ENCODE measurements at places on chromosomes 1 and 21.

DNA sequence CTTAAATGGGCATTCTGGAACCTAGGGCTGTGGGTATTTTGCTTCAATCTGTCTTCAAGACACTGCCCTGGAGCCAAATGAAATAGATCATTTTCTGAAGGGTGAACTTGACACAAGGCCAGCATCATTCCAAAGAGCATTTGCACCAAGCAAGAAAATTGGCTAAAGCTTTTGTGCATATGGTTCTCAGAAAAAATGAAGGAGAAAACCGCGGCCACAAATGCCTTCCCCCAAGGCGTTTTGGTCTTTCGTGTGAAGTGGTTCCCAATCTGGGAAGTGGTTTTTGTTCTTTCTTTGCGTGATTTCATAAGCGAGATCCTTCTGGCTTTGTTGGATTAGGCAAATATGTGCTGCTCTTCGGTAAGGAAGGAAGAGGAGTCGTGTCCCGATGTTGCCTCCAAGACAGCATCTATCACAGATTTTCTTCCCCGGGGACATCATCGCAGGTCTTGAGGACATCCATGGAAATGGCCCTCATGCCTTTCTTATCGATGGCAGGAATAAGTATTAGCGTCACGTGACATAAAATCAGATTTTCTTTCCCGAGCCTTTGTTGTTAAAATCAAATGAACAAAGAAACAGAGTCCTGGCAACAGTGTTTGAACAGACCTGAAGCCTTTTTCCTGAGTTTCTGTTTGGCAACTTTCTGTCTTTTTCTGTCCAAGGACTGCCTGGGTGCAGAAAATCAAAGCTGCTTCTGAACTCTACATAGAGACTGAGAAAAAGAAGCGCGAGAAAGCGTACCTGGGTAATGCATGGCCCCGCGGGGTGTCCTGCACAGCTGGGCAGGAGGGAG is 31.0 kb downstream of the ATP5PO start:
- no peak overlapping the region for H3K27ac ChIP-seq
- DNase-seq: no peak
- H3K4me3 ChIP-seq: no peak overlapping the region
- no peaks in the 10 kb centered on the region for H3K36me3 ChIP-seq

DNA sequence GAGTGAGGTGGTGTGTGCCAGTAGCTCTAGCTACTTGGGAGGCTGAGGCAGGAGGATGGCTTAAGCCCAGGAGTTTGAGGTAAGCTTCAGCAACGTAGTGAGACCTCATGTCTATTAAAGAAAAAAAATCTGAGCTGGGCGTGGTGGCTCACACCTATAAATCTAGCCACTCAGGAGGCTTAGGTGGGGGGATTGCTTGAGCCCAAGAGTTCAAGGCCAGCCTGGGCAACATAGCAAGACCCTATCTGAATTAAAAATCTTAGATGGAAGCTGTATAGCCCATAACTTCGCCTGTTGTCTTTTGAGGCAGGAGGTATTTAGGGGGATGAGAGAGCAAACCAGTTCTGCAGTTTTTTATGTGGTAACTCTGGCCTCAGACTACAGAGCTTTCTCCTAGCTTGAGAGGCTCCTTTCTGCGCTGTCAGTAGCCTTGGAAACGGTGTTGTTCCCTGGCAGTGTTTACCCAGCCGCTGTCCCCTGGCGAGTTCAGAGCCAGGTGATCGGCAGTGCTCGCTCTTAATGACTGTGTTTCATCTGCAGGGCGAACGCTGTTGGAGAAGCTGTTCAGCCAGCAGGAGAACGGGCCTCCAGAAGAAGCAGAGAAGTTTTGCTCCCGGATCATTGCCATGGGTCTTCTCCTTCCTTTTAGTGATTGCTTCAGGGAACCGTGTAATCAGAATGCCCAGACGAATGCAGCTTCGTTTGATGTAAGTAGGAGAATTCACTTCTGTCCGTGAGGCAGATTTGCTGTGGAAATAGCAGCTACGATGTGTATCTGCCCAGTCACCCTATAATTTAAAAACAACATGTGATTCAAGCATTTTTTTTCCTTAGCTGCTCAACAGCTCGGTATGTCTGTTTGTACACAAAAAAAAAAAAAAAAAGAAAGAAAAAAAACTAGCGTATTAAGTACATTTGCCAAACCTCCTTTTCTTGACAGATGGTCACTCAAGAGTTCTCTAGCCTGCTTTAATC is 31.2 kb downstream of the FMN2 start:
- no peaks in the 10 kb centered on the region for H3K27me3 ChIP-seq
- H3K27ac ChIP-seq: no peak overlapping the region
- DNase-seq: no peak
- no peak overlapping the region for H3K4me3 ChIP-seq
- no peaks in the 10 kb centered on the region for H3K36me3 ChIP-seq
- no peaks in the 10 kb centered on the region for H3K4me1 ChIP-seq

GRCh38 chr1:10014016-10014415 is 17.0 kb downstream of the RBP7 start:
- no peaks in the 10 kb centered on the region for H3K36me3 ChIP-seq
- no peak overlapping the region for H3K4me3 ChIP-seq
- peaks cover 7% of the 10 kb centered on the region for H3K4me1 ChIP-seq
- no peaks in the 10 kb centered on the region for H3K27me3 ChIP-seq
- DNase-seq: no peak
- no peak overlapping the region for H3K27ac ChIP-seq

DNA sequence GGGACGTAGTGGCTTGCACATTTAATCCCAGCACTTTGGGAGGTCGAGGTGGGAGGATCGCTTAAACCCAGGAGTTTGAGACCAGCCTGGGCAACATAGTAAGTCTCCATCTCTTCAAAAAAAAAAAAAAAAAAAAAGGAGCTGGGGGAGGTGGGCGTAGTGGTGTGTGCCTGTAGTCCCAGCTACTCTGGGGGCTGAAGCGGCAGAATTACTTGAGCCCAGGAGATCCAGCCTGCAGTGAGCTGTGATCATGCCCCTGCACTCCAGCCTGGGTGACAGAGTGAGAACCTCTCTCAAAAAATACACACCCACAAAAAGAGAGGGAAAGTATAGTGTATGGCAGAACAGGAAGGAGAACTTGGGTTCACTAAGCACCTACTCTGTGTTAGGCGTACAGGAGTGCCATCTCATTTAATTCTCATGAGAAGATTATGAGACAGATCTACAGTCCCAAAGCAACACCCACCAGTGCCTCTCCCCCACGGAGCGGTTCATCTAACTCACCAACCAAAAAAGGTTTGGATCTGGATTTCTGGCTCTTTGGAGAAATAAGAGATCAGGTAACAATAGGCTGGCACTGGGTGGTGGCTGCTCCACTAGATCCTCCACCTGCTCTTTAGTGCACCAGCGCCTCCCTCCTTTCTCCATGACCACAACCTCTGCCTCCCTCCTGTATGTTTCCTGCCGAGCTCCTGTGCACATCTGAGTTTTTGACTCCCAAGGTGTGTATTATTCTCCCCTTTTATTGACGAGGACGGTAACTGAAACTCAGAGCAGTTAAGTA is 1.4 kb upstream of the TRAF5 start:
- no peak overlapping the region for H3K4me3 ChIP-seq
- no peaks in the 10 kb centered on the region for H3K27me3 ChIP-seq
- H3K36me3 ChIP-seq: no peaks in the 10 kb centered on the region

- H3K27ac ChIP-seq: no peak overlapping the region
- no peaks in the 10 kb centered on the region for H3K36me3 ChIP-seq
- H3K4me3 ChIP-seq: no peak overlapping the region
These were observed 80.3 kb downstream of the GLIS1 start for GRCh38 chr1:53658489-53659230.

DNA sequence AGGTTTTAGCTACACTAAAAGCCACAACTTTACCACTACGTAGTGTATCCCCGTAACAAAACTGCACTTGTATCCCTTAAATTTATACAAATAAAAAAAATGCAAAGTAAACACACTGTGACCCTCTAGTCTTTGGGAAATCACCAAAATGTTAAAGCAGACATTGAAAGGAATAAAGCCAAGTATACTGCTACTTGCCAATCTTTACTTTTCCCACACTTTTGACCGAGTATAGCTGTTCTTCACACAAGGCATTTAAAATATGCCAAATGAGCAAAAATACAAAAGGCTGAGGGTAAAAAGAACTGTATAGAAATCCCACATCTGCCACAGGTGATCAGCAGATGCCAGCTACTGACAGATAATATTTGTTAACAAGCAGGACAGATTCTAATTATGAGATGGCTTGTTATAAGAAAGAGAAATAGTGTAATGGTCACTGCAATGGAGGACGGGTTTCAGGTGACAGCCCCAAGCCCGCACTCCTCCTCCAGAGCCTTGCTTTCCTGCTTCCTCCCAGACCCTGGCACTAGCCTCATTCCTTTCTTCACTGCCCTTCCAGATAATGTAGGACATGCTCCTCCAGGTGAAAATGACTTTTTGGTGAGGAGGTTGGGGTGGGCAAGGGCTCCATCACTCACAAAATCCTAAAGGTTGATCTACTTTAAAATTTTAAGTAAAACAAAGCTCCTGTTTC is 18.1 kb downstream of the KCNT2 start:
- DNase-seq: no peak
- H3K36me3 ChIP-seq: no peaks in the 10 kb centered on the region
- no peak overlapping the region for H3K27ac ChIP-seq
- H3K4me1 ChIP-seq: no peaks in the 10 kb centered on the region
- H3K4me3 ChIP-seq: no peak overlapping the region
- H3K27me3 ChIP-seq: no peaks in the 10 kb centered on the region

DNA sequence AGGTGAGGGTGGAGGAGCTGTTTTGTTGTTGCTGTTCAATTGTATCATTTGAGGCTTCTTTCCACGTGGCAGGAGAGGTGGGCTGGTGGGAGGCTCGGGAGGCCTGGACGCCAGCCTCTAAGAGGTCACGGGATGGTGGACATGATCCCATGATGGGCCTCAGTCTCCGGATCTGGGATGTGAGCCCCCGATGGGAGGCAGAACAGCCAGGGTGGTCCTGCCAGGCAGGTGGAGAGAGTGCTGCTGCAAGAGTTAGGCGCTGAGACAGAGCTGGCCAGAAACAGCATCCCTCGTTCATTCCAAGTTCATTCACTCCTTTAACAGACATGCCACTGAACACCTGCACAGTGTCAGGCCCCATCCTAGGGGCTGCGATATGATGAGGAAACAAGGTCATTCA is 41.1 kb upstream of the POU3F1 start:
- H3K36me3 ChIP-seq: no peaks in the 10 kb centered on the region
- H3K4me1 ChIP-seq: no peaks in the 10 kb centered on the region
- DNase-seq: no peak
- H3K4me3 ChIP-seq: no peak overlapping the region

- H3K36me3 ChIP-seq: no peaks in the 10 kb centered on the region
- no peak for DNase-seq
- H3K27me3 ChIP-seq: no peaks in the 10 kb centered on the region
- no peak overlapping the region for H3K27ac ChIP-seq
- H3K4me1 ChIP-seq: peaks cover 34% of the 10 kb centered on the region
These were observed 14.4 kb downstream of the SH3GLB1 start for GRCh38 chr1:86718786-86719185.

GRCh38 chr1:151976015-151976343 is 17.7 kb downstream of the S100A10 start:
- H3K27ac ChIP-seq: no peak overlapping the region
- H3K36me3 ChIP-seq: peaks cover 7% of the 10 kb centered on the region
- no peaks in the 10 kb centered on the region for H3K27me3 ChIP-seq
- H3K4me3 ChIP-seq: no peak overlapping the region
- H3K4me1 ChIP-seq: no peaks in the 10 kb centered on the region

DNA sequence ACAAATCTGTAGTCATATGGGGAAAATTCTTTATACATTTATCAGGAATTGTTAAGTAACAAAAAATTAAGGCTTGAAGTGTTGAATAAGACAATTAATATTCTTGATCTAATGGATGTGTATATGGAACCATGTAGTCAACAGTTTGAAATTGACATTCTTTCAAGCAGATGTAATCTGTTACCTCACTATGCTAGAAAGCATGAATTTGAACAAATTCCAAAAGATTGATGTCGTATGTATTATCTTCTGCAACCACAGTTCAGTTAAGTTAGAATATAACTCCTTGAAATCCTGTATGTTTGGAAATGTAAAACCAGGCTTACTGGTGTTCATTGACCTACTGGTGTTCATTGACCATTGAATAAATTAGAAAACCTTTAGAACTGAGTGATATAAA is 16.1 kb downstream of the CCDC18 start:
- no peaks in the 10 kb centered on the region for H3K4me1 ChIP-seq

DNA sequence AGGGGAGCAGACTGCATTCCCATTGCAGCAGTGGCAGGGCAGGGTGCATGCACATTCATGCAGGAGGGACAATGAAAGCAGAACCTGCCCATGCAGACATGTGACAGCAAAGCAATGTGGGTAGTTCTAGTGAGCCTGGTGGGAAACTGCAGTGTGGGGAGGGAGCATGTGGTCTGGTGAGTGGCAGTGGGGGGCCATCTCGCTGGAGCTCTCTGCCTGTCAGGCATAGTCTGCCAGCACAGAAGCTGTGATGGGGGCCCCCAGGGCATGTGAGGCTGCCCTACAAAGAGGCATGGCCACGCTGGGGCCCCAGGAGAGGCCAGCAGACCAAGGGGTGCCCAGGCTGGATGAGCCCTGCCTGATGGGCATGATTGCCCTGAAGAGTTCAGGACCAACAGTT is 579.7 kb downstream of the PTPRC start:
- no peak for DNase-seq
- no peak overlapping the region for H3K4me3 ChIP-seq
- no peaks in the 10 kb centered on the region for H3K27me3 ChIP-seq
- no peak overlapping the region for H3K27ac ChIP-seq
- no peaks in the 10 kb centered on the region for H3K4me1 ChIP-seq

- H3K4me1 ChIP-seq: no peaks in the 10 kb centered on the region
- H3K4me3 ChIP-seq: no peak overlapping the region
These were observed 70.7 kb upstream of the SYT6 start for GRCh38 chr1:114224196-114224907.

DNA sequence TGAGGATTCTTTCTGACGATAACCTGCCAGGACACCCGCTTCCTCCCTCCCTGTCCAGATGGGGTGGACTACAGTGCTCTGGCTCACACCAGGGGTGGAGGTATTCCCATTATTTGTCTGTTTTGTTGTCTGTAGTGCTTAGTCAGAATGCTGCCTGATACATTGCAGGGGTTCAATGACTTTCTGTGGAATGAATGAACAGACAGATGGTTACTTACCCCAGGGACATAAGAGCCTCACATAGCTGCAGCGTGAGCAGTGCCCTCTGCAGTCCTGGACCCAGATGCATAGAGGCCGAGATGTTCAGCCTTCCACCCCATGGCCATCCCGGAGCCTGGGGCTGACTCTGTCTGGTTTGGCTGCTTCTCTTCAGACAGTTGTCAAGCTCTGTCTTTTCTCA is 13.0 kb upstream of the F3 start:
- no peak overlapping the region for H3K27ac ChIP-seq
- DNase-seq: no peak
- H3K4me1 ChIP-seq: peaks cover 9% of the 10 kb centered on the region
- H3K36me3 ChIP-seq: no peaks in the 10 kb centered on the region
